ENCODE measurements at places on chromosomes 2 and 18.

GRCh38 chr2:222492683-222493082, 68.3 kb downstream of the SGPP2 start:
- DNase-seq: no peak

GRCh38 chr2:113877711-113878598, 11.9 kb upstream of the ACTR3 start:
- no peak for DNase-seq

DNA sequence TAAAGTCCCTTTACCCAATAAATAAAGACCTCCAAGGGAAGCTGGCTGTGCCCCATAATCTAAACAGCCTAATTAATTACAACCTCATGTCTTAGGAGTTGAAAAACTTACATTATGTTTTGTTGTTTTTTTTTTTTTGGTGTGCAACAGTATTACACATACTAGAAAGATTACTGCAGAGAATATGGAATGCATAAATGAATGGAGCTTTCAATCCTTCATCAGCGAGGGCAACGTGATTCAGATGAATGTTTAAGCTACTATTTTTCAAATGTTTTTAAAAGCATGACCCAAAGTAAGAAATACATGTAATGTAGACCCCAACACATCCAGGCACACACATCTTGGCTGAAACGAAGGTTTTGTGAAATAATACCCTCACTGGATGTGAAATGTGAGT, 167.1 kb upstream of the FN1 start:
- no peak for DNase-seq

DNA sequence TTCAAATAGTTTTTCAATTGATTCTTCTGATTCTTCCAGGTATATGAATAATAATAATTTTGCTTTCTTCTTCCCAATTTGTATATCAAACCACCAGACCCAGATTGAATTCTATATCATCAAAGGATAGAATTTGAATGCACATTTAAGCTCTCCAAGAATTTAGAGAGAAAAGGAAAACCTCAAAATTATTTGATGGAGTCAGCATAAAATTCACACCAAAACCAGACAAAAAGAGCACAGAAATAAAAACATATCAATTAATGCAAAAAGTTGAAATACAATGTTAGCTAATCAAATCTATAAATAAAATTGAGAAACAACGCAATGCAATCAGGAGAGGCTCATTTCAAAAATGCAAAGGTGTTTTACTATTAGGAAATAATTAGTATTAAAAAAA, 248.0 kb upstream of the HS6ST1 start:
- no peak for DNase-seq

- no peak for DNase-seq
These were observed 53.6 kb downstream of the TMEM178A start for GRCh38 chr2:39719317-39719716.

DNA sequence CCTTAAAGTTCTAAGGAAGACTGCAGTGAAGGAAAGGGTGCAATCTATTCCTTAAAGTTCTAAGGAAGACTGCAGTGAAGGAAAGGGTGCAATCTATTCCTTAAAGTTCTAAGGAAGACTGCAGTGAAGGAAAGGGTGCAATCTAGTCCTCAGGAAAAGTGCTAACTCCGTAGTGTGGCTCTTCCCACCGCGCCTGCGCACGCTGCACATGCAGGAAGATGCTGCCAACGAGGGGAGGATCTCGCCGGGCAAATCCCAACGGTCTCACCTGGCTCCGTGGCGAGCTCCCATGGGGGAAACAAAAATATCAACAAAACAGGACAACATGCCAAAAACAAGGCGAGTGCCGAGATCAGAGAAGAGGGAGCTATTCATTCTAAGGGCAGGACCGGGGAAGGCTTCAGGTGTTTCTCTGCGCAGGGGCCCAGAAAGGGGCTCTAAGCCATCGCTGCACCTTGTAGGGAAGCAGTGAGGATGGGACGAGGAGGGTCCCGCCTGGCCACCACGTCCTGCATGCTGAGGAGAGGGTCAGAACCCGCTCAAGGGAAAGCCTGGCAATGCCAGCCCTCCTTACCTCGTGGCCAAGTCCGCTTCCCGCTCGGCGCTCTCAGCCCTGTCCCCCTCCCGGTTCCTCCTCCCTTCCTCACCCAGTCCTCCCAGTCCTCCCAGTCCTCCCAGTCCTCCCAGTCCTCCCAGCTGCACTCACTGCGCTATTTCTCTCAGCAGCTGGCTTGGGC, 24.5 kb downstream of the TIMM21 start:
- DNase-seq: no peak

DNA sequence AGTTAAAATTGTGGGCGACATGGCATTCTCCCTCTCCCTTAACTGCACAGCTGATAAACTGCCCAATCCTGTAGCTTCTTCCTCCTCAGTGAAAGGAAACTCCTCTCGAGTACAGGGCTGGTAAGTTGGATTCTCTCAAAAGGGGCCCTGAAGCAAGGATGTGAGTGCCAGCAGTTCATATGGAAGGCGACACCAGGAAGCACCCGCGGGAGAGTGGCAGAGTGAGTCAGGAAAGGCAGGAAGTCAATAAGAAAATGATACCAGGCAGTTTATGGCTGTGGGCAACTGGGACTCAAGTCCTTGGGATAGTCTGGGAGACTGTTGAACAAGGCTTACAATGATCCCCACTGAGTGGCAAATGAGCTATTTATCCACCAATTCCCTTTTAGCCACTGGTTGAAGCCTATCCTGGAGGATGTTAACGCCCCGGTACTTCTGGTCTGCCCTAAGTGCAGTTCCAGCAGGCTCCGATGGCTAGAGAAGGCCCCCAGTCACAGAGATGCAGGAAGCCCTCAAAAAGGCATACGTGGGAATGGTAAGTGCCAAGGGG, 34.8 kb downstream of the ABHD3 start:
- DNase-seq: no peak

- DNase-seq: no peak
These were observed 30.4 kb downstream of the AOX1 start for GRCh38 chr2:200616193-200616592.

DNA sequence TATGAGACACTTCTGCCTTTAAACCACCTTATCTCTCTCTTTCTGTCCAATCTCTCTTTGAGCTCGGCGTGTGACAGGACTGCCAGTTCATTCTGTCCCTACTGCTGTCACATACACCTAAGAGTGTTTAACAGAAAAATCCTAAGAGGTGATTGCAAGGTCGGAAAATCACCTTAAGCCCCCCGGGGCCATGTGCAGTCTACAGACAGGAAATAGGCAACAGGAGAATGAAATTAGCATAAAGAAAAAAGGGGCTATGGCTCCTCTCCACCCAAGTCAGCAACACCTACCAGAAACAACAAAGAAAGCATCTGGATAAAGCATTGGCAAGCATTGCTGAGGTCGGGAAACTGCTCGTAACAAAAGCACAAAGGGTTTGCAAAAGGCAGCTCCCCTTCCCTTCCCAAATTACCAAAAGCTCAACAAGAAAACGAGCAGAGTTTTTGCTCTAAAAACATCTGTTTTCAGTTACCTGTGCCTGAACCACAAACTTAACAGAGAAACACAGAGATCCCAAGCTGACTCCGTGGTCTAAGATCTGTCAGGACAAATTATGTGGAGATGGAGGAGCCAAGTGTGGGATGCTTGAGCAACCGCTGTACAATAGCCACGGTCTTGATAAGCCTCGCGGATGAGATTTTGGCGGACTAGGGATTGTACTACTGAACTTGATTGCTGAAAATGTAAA, 30.4 kb downstream of the ANKRD44 start:
- DNase-seq: no peak

GRCh38 chr2:230068651-230069055, at the start of gene SLC16A14:
Gene SLC16A14, minus strand, starts transcription at chr2:230068924. Its CDS starts 9,572 bp downstream, at chr2:230059352.
- DNase-seq: peak; percentile 27

DNA sequence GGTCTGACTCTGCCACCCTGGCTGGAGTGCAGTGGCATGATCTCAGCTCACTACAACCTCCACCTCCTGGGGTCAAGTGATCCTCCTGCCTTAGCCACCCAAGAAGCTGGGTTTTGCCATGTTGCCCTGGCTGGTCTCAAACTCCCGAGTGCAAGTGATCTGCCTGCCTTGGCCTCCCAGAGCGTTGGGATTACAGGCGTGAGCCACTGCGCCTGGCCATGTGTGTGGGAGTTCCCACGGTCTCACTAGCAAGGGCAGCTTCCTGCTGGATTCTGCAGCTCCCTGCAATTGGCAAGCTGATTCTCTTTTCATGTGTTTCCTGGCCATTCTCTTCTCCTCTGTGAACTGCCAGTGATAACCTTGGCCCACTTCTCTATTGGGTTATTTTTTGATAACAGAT, 84.0 kb downstream of the USP40 start:
- DNase-seq: no peak

DNA sequence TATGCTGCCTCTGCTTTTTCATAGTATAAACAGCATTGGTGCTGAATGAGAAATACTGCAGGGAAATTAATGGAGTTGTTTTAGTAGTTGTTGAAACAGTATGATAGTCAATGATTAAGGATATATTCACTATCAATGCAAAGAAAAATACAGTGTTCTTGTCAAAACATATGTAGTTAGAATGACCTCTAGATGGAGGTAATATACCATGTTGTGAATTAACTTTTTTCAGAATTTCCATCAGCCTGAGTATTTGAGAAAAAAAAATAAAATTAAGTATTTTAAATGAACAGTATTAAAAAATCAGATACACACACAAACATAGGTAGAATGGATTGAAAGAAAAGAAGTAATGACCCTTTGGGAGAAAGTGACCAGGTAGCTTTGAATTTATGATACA, 59.5 kb downstream of the RMDN2 start:
- no peak for DNase-seq

DNA sequence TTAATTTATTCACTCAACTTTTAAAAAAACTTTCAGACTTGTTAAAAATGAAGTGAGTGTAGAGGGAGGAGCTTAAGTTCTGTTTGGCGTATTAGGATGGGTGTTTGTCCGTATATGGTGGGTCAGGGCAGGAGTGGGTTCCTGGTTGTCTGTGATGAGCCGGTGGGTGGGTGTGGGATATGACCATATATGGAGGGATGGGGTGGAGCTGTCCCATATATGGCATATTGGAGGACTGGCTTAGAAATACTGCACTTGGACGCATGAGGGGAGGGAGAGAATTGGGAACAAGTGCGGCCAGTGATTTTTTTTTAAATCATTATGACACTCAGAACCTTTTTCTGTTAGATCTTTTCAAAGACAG, 1.5 kb downstream of the KDM3A start:
- no peak for DNase-seq

DNA sequence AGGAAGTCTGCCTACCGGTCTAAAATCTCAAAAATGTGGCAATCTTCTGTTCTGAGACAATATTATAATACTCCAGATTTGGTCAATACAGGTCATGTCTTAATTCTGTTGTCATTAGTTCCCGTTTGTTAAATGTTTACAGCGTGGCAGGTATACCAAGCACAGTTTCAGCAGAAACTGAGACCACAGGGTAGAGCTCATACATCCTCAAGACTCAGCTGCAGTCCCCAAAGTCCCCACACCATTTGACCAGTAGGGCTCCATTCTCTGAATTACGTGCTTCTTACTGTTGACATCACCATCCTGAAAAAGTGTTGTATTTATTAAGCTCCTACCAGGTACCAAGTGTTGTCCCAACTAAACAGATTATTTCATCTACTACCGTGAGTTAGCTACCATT, 157.1 kb downstream of the MC4R start:
- DNase-seq: no peak

DNA sequence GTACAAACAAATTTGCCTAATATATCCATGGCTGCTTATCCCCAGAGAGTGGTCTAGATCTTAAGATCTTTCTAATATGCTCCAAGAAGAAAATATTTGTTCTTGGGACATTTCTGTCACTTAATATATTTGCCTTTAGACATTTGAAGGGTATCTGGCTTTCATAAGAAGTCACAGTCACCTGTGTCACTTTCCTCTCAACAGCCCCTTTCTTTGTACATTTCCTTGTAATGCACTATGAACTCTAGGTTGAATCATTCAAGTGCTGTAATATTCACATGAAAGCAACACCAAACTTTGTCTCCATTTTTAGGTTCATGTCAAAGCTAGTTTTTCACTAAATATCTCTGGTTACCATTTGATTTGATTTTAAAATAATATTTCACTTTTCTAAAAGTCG, 41.4 kb upstream of the NABP1 start:
- no peak for DNase-seq

DNA sequence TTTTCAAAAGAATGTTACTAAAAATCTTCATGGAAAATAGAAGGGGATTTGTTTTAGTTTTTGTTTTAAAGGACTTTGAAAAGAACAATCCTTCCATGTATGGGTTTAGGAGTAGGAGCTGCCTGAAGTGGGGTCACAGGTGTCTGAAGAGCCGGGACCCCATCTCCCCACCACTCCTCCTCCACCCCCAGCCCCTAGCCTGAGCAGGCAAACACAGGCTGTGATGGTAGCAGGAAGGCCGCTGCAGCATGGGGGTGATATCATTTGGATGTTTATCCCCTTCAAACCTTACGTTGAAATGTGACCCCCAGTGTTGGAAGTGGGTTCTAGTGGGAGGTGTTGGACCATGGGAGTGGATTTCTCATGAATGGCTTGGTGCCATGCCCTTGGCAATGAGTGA, 93.0 kb downstream of the ZBTB7C start:
- no peak for DNase-seq

DNA sequence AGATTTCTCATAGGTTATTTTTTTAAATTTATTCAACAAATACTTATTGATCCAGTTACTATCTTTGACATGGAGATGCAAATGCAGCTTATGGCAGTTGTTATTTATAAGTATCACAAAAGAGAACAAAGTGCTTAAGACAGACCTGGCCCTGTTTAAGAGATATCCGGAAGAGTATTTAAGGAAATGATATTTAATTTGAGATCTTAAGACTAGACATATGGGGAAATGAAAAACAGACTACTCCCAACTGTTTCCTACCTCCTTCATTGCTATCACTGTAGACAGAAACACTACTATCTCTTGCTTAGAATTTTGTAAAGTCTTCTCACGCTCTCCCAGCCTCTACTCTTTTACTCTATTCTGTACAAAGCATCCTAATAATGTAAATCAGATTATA, 36.0 kb downstream of the RPRD1A start:
- DNase-seq: no peak

DNA sequence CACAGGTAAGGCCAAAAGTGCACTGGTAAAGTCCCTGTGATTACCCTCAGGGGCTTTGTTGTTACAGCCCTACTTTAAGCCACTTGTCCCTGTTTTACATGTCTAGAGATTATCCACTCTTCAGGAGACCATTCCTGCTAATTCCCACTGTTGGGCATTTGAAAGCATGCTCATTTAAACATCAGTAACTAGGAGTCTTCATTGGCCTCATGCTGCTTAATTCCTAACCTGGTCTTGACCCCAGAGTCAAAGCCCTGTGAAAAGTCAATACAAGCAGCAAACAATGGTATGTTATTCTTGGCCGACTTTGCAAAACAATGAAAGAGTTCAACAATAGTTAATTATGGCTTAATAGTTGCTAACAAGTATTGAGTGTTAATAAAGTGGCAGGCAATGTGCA, 23.2 kb downstream of the AFF3 start:
- DNase-seq: no peak

DNA sequence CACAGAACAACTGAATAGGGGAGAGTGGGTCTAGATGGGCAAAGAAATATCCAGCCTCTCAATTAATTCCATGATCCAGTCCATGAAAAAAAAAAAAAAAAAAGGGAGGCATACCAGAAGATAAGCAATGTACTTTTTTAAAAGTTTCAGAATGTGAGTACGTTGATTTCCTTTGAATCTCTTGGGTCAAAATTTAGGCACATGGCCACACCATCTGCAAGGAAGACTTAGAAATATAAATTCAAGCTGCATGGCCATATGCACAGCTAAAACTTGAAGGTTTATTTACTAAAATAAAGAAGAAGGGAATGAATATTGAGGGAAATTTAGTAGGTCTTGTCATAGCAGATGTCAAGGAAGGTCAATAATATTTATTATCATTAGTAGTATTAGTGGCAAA, 286.5 kb upstream of the CDH7 start:
- no peak for DNase-seq

GRCh38 chr2:74515981-74516633, 1.9 kb downstream of the TLX2 start:
- no peak for DNase-seq
